ENCODE measurements at places on chromosomes 12 and 14.

- no peak for DNase-seq
Observed at GRCh38 chr14:100488057-100488456, 99.2 kb downstream of the BEGAIN start.

- DNase-seq, result no peak
Observed at GRCh38 chr12:3746758-3747157, 6.2 kb downstream of the CRACR2A start.

DNA sequence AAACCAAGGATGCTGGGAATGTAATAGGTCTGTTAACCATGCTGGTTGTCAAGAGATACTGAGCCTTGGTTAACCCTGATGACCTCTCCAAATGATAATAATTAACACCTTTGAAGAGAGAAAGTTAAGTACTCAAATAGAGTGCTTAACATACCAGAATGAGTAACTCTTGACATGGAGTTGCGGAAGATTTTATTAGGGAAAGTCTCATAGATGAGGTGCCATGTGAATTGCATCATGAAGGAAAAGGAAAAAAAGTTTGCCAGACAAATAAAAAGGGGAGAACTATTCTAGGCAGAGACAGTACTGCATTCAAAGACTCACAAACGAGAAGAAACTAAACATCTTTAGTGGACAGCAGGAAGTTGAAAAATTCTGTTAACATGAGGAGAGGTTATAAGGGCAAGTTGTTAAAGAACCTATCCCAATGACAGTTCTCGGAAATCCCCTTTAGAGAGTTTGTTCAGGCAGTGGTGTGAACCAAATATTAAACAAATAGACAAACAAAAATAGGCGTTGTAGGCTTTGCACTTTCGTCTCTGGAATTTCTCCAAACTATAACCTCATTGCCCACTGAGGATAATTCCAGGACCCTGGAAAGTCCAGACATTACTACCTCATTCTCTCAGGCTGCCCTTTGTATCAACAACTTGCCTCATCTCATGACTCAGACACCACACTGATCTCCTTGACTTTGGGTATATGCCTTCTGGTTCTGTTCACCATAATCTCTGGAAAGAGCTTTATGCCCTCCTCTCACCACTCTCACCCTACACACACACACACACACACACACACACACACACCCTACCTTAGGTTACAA is 435.0 kb downstream of the GXYLT1 start:
- no peak for DNase-seq

GRCh38 chr12:126493366-126494108 is 1428.3 kb downstream of the AACS start:
- peak; percentile 69 for DNase-seq

GRCh38 chr12:48422060-48422459 is 50.3 kb upstream of the ANP32D start:
- DNase-seq, result no peak

DNA sequence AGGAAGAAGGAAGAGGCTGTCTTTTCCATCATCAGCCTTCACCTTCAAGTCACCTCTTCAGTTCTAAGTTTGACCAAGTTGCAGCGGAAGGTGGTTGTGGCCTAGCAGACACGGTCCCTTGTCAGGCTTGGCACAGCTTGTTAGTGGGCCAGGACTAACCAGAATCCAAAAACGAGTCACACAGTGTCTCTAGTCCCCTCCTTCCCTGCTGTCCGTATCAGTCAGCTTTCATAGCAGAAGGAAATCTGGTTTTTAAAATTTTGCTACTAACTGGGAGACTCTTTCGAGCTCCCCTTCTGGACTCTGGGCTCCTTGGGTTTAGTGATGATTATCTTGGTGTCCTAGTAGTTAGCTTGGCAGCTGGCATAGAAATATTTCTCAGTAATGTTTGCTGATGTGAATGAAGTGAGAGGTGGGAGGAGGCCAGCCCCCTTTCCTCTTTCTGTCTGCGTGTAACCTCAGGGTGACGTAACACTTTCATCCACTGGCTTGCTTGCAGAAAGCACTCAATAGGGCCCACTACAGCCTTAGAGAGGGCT is 3.8 kb downstream of the ETV6 start:
- no peak for DNase-seq

DNA sequence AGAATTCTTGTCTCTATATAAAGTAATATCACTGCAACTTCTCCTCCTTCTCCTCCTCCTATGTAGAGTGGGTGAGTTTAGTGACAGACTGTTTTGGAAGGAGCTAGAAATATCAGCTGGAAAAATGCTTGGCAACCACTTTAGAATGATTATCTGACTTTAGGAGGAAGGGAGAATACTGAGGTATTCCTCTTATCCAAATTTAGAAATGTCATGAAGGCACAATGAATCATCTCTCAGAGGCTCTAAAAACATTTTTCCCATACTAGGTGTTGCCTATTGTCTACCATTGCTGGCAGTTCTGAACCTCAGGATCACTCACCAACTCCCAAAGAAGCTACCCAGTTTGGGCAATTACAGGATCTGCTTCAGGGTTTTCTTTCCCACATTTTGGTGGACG is 306.6 kb upstream of the ATP2B1 start:
- DNase-seq, result no peak

- DNase-seq, result no peak
Observed at GRCh38 chr14:57771801-57772200, 94.1 kb downstream of the SLC35F4 start.

GRCh38 chr14:79415726-79416125 is 795.6 kb downstream of the DIO2 start:
- no peak for DNase-seq

- no peak for DNase-seq
Observed at GRCh38 chr12:16828891-16829290, 222.9 kb upstream of the LMO3 start.

- DNase-seq, result no peak
Observed at GRCh38 chr14:102075155-102075554, 11.7 kb downstream of the HSP90AA1 start.

DNA sequence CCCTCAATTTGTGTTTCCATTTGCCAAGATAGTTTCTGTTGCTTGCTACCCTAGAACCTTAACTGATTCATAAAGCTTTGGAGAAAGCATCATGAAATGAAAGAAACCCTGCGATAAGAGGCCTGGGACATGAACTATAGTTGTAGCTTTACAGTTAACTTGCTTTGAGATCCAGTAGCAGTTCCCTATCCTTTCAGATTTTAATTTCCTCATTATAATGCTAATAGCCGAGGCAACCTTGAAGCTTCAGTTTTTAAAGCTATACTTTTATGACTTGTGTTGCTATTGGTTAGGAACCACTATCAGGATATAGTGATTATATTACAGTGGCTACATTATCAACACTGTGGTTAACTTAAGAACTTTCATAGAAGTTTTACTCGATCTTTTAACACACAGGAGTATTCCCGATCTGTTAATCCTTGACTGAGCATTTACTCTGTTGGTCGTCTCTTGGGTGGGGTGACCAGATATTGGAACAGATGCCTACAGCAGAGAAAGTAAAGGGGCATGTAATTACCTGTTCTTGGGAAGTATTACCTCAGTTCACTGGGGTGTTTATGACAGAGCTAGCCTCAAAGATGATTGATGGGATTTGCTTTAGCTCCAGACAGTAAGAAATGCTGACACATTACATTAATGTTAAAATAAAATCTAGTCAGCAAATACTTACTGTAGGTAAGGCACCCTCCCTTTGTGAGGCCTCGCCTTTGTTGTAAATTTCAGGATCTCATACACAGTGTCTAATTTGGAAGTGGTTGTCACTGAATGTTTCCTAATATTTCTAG is 86.2 kb upstream of the CSRP2 start:
- DNase-seq, result peak; percentile 64

GRCh38 chr14:53900499-53900898 is 56.1 kb downstream of the BMP4 start:
- DNase-seq, result no peak

DNA sequence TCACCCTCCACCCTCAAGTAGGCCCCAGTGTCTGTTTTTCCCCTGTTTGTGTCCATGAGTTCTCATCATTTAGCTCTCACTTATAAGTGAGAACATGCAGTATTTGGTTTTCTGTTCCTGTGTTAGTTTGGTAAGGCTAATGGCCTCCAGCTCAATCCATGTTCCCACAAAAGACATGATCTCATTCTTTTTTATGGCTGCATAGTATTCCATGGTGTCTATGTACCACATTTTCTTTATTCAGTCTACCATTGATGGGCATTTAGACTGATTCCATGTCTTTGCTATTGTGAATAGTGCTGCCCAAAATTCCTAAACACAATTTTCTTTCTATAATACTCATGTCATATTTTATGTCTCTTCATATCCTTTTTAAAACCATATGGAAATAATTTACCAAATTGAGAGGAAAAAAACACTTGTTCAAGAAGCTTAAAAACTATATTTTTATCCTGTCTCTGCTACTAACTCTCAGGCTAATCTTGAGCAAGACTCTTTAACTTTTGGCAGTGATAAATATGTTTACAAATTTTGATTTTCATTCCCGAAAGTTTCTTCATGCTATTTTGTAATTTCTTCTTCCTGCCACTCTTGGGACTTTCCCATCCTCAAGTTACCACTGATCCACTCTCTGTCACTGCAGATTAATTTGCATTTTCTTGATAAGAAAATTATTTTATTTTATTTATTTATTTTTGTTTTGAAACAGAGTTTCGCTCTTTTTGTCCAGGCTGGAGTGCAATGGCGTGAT is 28.0 kb upstream of the OSBPL8 start:
- DNase-seq, result no peak

- DNase-seq, result no peak
Observed at GRCh38 chr14:65476942-65477318, 64.4 kb downstream of the FUT8 start.

DNA sequence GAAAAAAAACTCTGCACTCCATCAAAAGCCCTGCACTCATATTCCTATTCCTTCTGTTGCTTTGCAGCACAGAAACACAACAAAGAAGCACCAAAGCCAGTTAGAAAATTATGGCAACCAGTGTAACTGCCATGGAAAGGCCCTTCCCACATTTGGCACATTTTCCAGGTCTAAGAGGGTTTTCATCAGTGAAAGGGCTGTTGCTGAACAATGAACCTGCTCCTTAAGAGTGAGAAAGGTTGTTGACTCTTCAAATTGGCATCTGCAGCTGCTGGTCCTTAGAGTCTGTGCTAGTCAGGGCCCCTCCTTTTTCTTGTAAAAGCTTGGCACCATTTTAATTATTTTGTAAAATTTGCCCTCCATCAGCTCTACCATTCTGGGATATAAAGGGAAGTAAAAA is 378.7 kb upstream of the KITLG start:
- DNase-seq, result no peak

DNA sequence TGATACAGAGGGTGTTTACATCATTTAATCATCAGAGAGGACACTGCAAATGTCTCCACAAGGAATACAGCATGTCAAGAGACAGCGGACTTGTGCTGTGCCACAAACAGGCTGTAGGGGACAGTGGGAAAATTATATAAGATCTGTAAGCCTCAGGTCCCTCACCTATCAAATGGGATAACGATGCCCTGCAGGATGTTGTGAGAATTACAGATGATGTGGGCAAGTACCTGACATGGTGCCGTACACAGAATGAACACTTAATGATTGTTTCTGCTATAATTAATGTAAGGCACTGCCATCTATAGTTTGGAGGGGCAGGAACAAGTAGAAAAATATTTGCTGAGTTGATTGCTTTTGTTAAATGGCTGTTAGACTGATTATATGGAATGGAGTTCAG is 81.9 kb upstream of the GTF2A1 start:
- no peak for DNase-seq

DNA sequence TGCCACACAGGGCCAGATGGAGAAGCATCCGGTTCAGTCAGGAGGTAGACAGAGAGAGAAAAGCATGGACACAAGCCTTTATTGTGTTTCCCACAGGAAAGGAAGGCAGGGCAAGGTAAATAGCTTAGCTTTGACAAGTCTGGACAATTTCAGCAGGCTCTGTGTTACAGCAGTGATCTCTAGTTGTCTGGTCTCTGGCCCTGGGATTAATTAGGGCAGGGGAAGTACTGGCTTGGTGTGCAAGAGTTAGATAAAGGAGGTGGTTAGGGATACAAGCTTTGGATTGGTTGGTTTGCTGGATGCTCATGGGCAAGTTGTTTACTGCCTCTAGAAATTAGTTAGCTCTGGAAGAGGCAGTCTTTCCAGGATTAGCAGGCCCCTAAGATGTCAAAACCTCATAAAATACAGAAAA is 15.1 kb upstream of the NGDN start:
- DNase-seq, result peak; percentile 20

DNA sequence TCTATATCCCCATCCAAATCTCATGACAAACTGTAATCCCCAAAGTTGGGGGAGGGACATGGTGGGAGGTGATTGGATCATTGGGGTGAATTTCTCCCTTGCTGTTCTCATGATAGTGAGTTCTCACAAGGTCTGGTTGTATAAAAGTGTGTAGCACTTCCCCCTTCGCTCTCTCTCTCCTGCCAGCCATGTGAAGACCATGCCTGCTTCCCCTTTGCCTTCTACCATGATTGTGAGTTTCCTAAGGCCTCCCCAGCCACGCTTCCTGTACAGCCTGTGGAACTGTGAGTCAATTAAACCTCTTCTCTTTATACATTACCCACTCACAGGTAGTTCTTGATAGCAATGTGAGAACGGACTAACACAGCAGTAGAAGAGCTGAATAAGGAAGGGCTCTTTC is 62.6 kb upstream of the VASH1 start:
- DNase-seq, result no peak

- DNase-seq, result peak; percentile 26
Observed at GRCh38 chr12:92028441-92028709, 117.3 kb downstream of the BTG1 start.

- no peak for DNase-seq
Observed at GRCh38 chr12:122845041-122845864, 10.0 kb downstream of the HIP1R start.

DNA sequence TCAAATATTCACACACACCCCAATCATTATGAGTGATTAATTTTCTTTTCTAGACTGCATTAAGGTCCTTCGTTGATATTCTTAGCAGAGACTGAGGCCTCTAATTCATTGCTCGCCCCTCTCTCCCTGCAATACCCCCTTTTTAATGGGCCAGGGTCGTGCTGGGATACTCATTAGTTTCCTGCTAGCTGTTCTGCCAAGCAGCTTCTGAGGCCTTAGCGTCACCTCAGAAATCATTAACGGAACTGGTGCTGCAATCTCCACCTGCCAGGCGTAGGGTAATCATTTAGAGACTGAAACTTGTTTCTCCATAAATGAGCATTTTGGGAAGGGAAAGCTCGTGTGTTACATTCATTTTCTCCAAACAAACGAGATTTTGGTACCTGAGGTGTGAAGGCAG is 1054.7 kb downstream of the GALC start:
- DNase-seq, result no peak

DNA sequence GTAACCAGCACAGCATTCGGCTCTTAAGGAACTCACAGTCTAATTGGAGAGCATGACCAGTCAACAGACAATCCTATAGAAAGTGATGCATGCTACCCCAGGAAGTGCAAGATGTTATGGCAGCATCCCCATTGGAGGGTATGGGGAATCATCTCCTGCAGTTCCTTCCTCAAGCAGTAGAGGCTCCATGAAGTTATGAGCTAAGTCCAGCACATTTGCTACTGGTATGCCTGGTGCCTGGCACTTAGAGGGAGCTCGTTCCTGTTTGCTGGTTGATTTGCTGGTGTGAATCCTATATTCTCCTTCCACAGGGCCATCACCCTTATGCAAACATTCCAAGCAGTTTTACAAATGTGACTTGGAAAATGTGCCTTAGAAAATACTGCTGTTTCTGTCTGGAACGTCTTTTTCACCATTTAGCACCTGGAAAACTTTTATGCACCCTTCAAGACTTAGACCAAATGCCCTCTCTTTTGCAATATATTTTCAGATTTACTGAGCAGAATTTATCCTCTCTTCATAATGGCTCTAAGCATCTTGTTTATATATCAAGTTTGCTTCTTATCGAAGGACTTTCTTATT is 136.1 kb upstream of the WSCD2 start:
- DNase-seq, result peak; percentile 36
